Peyer's patch (tissue), 4 donors: ENCODE measurements at places on chromosomes 6 and 20. TPM values are rescaled to one million over a fixed set of nuclear protein-coding genes. Genes with fewer than 3 reads are reported as not detected.
A peak's percentile ranks its signal among the peaks of the same experiment; 100 is the strongest.

The CUL7 gene
- 23.1 TPM for total RNA-seq

The PDE7B gene
- 2.8 TPM for total RNA-seq

The RAB32 gene
- total RNA-seq, result 18.0 TPM

The C20orf204 gene
- total RNA-seq, result 0.83 TPM

The DYNLT2 gene
- total RNA-seq, result 6.0 TPM

The PLA2G7 gene
- 3.3 TPM for total RNA-seq

The R3HDML gene
- total RNA-seq, result not detected

The IRF4 gene
- total RNA-seq, result 57.8 TPM

The SAPCD1 gene
- 9.3 TPM for total RNA-seq

The RSPH9 gene
- not detected for total RNA-seq

The PKHD1 gene
- 0.54 TPM for total RNA-seq

The SLC12A5 gene
- not detected for total RNA-seq

The SLC16A10 gene
- 2.5 TPM for total RNA-seq

The BEND6 gene
- not detected for total RNA-seq

GRCh38 chr6:135129136-135129856 is 51.8 kb upstream of the MYB start:
- DNase-seq, result no peak

DNA sequence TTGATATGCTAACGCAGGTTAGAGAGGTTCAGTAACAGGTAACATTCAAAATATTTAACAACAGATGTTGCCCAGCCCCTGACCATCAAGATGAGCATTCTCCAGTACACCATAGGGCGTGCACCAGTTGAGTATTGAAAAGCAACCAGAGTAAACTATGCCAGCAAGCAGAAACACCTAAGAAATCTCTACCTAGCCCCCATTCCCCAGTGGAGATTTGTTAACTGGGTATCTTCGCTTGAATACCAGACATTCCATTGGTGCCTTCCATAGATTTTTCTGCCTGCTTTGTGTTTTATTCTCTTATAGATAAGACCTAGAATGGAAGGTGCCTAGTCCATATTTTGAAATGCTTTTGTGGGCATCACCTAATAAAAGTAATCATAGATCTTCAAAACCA is 623.9 kb downstream of the KIF16B start:
- DNase-seq, result no peak

GRCh38 chr6:11324453-11325015 is 92.1 kb upstream of the NEDD9 start:
- DNase-seq, result no peak

- no peak for DNase-seq
Measured at GRCh38 chr20:14758356-14758755, 420.9 kb upstream of the FLRT3 start.

DNA sequence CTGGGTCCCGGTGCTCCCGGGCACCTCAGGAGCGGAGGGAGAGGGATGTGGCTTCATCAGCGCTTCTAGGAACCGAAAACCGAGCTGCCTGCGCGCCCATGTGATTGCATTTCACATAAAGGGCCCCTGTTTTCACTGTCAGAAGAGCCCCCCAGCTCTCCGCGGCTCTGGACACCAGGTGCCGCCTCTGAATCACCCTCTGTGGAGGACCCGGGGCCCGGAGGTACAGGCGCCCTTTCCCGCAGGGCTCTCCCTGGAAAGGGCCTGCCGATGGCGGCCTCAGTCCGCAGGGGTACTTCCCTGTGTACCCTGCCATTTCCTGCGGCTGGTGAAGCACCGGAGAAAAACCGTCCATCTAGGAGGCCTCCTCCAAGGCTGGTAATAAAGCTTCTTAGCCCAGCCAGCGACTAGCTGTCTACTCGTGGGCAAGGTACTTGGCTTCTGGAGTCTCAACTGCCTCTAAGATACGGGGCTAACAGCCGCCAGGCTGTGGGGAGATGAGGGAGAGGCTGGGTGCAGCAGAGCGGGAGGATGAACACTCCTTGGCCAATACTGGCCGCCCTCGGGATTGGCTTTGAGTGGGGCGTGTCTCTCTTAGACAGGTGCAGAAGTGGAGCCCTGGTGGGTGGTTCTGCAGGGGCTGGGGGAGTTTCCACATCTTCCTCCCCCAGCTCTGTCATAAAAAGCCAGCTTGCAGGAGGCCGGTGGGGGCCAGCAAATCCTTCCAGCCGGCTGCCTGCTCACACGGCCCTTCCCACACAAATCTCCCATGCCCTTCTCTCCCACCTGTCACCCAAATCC is 1.6 kb downstream of the PPP1R16B start:
- peak; percentile 65 for DNase-seq

DNA sequence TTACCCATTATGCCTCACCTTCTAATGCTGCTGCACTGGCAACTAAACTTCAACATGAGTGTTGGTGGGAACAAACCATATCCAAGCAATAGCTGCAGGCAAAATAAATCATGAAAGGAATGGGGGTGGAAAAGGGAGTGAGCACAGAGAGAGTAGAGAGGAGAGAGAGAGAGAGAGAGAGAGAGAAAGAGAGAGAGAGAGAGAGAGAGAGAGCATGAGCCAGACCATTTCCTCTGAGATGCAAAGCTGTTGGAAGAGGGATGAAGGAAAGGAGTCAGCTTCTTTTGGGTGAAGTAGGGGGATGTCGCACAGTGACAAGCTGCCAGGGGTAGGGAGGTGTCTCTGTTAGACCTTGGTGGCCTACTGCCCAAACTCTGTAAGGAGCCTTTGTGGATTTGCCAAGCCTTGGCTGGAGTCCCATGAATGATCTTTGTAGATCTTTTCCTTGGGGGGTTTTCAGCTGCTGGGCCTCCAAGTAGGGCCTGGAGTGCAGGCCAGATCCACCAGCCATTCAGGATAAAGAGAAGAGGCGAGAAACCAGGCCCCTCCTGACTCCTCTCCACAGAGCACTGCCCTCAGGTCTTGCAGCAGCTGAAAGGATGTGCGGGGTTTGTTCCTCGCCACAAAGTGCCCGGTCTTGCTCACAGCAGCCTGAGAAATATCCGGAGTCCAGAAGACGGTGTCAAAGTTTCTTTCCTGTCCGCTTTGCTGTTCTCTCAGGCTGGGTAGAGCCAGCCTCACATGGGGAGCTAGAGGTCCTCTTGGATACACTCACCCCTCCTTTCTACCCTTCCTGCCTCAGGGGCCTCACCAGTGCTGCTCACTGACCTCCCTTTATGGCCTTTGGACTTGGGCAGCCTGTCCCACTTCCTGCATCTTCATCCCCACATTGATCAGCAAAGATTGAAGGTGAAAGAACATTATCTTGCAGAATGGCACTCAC is 17.8 kb downstream of the BTBD3 start:
- DNase-seq, result no peak

DNA sequence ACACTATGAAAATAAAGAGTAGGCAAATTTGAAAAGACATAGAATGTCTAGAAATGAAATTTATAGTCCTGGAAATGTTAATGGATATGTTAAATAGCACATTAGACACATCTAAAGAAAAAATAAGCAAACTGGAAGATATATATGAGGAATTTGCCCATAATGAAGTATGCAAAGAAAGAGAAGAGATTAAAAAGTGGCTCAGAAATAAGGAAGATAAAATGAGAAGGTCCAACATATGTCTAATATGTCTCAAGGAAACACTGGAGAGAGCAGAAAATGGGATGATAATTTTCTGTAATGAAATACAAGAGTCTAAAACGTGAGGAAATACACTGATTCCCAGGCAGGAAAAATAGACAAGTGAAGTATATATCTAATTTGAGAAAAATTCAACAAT is 36.6 kb upstream of the ARID1B start:
- DNase-seq, result no peak

DNA sequence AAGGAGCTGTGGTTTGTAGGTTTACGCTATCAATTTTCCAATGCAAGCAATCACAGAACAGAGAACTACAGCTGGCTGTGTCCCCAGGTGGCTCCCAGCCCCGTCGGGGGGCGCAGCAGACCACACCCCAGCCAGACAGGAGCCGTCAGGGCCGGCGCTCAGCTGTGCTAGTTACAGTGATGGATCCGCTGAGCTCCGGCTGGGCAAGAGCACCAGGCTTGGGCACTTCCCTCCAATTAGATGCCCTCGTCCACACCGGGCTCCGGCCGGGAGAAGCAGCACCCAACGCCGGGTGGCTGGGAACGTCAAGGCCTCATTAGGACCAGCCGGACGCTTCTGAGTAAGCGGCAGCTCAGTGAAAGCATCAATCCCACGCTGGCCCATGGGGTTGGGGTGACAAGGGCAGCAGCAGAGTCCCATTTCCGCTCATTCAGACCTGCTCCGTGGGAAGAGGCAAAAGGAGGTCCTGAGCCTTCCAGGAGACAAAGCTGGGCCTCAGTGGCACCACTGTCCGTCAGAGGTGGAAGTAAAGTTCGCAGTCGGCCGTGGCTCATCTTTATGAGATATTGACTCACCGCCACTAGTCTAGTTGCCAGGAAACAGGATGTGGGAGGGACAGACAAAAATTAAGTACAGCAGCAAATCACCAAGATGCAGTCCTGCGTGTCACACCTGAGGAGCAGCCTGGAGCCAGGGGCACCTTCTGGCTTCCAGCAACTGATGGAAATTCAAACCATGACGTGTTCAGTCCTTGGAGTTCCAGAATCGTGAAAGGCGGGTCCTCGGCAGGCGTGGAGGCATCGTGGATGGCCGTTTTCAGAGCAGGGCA is 164.1 kb downstream of the TAF4 start:
- DNase-seq, result no peak

GRCh38 chr20:13022401-13023155 is 13.8 kb downstream of the SPTLC3 start:
- DNase-seq, result no peak

DNA sequence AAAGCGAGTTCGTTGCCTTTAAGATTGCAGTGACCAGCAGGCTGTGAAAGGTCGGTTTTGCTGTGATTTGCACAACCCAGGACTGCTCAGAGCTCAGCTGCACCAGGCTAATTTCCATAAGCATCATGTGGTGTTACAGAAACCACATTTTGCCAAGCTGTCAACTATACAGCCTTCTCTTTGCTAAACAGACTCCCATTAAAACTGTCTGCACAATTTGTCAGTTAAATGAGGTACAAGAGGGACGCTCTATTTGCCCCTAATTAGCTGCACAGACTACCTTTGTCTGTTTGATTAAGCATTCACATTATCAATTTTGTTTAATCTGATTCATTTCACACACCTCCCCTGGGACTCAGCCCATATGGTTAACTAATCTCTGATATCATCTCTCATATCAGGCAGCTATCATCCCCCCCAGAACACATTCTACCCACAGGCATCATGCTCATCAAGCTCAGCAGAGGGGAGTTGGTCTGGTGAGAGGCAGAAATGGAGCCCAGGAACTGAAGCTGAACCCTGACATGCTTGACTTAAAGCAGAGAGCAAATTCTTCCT is 62.1 kb downstream of the OLIG3 start:
- peak; percentile 41 for DNase-seq

DNA sequence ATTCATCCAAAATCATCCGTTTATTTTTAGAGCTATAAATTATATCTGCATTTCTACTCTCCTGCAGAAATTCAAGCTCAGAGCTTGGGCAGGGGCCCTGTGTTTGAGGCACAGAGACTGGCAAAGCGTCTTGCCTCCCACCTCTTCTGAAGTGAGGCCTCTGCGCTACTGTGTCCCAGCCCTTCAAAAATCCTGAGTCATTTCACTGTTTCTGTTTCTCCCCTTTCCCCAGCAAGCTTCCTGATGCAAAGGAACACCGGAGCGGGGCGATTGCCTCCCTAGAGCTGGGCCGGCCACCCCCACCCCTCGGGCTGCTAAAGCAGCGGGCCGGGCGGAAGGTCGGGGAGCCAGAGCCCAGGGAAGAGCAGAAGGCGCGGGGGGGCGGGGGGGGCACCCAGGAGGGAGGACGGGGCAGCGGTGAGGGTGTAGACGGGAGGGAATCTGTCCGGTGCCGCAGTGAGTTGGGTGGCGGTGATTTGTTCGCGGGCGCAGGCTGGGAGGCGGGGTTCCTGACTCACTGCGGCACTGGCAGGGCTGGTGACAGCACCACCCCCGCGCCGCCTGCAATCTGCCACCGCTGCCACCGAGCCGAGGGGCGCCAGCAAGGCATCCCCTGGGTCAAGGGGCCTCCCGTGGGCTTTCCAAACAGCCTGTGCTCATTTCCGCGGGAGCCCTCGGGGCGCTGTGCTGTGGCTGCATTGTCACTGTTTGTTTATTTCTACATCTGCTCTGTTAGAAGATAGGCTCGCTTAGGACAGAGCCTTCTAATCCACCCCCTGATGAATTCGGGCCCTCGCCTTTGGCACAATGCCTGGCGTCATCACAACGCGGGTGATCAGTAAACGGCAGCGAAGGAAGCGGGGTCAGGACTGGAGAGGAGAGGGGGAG is 46.5 kb upstream of the SNAP25 start:
- peak; percentile 58 for DNase-seq

DNA sequence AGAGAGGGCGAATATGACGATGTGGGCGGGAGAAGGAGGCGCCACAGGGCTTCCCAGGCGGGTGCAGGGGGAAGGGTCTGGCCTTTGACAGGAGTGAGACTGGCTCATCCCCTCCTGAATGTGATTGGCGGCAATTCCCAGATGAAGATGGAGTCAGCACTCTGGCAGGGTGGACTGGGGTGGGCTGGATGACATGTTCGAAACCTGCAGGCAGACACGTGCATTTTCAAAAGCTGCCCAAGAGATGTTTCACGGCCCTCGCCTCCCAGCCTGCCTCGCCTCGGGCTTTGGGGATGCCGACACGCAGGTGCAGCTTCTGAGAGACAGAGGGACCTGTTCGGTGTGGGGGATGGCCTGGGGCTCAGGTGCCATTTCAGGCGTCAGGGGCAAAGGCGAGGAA is 66.8 kb upstream of the AFDN start:
- DNase-seq, result no peak

GRCh38 chr20:63021356-63022321 is 14.9 kb upstream of the BHLHE23 start:
- DNase-seq, result no peak

DNA sequence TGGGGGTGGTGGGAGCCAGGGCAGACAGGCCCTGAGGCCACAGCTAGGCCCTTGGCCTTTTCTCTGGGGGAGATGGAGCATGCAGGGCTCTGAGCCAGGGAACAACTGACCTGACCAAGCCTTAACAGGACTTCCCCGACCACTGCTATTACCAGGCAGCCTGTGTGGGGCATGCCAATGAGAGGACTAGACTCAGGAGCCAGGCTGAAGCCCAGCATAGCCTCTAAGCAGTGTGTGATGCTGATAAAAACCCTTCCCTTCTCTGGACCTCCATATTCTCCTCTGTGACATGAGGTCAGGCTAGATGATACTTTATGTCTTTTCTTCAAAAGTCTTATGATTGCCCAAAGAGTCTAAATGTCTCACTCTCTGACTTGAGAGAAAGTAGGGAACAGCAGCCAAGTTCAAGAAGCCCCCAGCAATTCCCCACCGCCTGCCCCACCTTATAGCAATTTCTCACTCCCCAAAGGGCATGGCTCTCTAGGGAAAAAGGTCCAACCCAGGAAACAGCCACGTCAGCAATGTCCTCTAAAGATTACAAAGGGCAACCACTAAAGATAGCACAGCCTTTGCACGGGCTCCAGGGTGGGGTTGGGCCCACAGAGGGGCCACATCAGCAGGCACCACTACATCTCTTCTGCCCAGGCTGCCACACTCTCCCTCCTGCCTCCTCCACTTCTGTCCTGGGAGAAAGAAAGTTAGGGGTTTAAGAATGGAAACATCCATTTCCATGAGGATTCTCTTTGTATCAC is 71.3 kb downstream of the TRERF1 start:
- DNase-seq, result peak; percentile 74

DNA sequence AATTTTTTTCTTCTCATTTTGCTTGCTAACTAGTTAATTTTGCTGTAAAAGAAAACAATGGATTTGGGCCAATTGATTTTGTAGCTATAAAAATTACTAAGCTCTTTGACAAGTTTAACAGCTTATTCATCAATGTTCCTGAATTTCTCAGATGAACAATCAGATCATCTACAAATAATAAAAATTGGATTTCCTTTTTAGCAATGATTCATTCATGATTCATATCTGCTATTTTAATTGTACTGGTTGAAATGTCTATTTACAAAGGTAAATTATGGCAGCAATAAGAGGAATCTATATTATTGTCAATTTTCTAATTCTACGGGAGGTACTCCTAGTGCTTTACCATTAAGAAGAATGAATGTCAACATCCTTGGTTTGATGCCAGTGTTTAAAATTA is 178.8 kb upstream of the BTBD3 start:
- DNase-seq, result no peak
